Aorta (tissue), 5 donors: ENCODE measurements at places on chromosomes 12 and 14. TPM values are rescaled to one million over a fixed set of nuclear protein-coding genes. Genes with fewer than 3 reads are reported as not detected.

WNT5B gene
- total RNA-seq = 11.2 TPM

- no peak for DNase-seq
- no peak overlapping the region for H3K27ac ChIP-seq
- H3K27me3 ChIP-seq = no peaks in the 10 kb centered on the region
- H3K4me1 ChIP-seq = no peaks in the 10 kb centered on the region
- no peak overlapping the region for H3K4me3 ChIP-seq
Observed at GRCh38 chr12:16913832-16914490, 308.0 kb upstream of the LMO3 start.

DNA sequence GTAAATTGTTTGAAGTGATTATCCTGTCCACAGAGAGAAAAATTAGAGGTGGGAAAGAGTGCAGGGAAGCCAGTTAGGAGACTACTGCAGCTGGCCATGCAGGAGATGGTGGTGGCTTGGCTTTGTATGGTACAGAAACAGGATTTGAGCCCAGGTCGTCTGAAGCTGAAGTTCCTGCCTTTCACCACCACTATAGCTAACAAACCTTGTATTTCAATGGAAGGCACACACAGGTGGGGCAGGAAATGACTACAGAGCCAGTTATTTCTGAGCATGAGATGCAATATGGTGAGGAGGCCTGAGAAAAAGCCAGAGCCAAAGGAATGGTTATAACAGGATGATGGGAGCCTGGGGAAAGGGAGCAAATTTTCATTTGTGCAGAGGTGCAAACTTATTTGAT is 103.9 kb downstream of the BTG1 start:
- no peak overlapping the region for H3K4me3 ChIP-seq
- H3K4me1 ChIP-seq = peaks cover 4% of the 10 kb centered on the region
- no peaks in the 10 kb centered on the region for H3K27me3 ChIP-seq
- no peaks in the 10 kb centered on the region for H3K36me3 ChIP-seq
- H3K27ac ChIP-seq = no peak overlapping the region

DNA sequence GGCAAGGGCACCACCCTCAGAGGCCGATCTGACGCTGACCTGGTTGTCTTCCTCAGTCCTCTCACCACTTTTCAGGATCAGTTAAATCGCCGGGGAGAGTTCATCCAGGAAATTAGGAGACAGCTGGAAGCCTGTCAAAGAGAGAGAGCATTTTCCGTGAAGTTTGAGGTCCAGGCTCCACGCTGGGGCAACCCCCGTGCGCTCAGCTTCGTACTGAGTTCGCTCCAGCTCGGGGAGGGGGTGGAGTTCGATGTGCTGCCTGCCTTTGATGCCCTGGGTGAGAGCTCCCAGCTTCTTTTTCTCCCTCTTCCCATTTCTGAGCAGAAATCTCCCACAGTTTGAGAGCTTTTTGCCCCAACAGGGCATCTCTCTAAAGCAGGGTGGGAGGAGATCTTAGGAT is 1.8 kb downstream of the OAS1 start:
- H3K36me3 ChIP-seq = no peaks in the 10 kb centered on the region
- no peak for DNase-seq
- no peaks in the 10 kb centered on the region for H3K27me3 ChIP-seq
- H3K4me3 ChIP-seq = no peak overlapping the region
